Activated T-helper 9 cell treated with anti-CD3 and anti-CD28 coated beads, Interleukin-2, amount 50 U/mL, for 16 hours (primary cell): ENCODE measurements at places on chromosomes 7 and 10.

- DNase-seq = no peak
Observed at GRCh38 chr10:125024497-125025234, 82.7 kb downstream of the ZRANB1 start.

GRCh38 chr7:115145512-115145911 is 223.6 kb downstream of the MDFIC start:
- no peak for DNase-seq

- peak; percentile 27 for DNase-seq
Observed at GRCh38 chr10:132142396-132143161, 44.2 kb upstream of the DPYSL4 start.

DNA sequence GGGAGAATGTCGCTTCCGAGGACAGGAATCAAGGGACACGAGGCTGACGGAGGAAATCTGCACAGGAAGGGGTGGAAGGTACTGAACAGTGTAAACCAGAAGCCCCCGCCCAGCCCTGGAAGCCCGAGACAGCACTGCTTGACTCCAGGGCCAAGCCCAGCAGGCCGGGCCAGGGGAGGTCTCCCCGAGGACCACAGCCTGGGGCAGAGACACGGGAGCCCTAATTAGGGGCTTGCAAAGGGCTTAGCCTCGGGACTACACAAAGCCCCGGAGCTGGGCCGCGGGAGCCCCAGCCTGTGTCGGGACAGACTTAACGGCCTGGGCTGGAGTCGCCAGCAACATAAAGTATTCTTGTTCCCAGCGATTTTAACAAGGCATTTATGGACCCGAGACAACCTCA is 50.8 kb downstream of the OAT start:
- DNase-seq = no peak

GRCh38 chr7:72038022-72038732 is 374.0 kb downstream of the CALN1 start:
- no peak for DNase-seq

DNA sequence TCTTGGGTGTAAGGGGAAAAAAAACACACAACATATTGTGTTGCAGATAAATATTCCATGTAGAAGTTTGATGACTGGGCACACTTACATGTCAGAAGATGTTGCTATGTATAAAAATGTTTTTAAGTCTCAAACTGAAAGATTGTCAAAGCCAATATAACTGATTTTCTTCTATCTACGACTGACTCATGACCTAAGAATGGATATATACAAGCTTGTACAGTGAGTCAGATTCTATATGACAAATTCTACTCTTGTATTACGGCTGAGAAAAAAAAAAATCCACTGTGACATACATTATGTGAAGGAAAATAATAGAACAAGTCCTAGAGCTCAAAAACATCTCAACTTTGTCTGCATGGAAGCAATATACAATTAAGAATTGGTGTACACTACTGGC is 343.0 kb upstream of the PCDH15 start:
- DNase-seq = no peak

- no peak for DNase-seq
Observed at GRCh38 chr10:43166880-43167497, 28.7 kb downstream of the CSGALNACT2 start.

DNA sequence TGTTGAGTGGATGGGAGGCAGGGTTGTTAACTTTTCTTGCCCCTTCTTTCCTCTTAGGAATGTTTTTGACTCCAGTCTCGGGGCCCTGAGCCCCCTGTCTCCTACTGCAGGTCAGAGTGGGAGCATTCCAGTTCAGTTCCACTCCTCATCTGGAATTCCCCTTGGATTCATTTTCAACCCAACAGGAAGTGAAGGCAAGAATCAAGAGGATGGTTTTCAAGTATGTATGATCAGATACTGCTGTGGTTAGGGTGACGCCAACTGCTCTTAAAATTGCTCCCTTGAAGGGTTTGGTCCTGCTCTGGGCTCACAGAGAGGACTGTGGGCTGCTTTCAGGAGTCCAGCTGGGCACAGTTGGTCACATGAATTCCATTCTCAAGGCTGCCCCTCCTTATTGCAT is 22.0 kb downstream of the VWA2 start:
- DNase-seq = no peak

DNA sequence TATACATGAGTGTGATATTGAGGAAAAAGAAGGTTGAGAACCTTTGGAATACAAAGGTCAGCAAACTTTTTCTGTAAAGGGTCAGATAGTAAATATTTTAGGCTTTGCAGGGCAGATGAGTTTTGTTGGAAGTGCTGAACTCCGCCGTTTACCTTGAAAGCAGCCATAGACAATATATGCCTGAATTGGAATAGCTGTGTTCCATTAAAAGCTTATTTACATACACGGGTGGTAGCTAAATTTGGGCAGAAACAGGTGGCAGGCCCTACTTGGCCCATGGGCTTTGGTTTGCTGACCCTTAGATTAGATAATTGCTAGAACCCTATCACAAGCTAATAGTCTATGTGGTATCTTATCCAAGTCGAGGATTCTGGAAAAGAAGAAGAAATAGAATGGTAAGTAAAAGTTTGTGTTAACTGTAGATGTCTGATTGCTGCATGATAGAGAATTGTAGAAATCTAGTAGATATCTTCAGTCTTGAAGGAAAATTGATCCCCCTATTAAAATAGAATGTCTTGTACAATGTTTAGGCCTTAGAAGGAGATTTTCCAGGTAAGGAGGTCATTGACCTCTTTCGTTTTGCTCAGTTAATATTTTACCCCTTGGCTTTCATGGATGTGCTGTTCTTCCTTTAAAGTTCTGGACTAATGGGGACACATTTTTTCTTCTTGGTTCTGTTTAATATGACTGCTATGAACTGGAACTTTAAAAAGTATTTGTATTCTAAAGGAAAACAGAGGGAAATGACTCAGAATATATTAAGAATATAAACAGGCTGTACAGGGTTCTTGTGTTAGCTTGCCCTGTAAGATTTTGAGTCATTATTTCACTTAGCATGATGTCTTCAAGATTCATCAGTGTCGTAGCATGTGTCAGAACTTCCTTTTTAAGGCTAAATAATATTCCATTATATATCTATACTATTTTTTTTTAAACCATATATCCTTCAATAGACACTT is 8.0 kb downstream of the RBM33 start:
- no peak for DNase-seq

GRCh38 chr10:3222626-3223025 is 50.0 kb upstream of the PITRM1 start:
- no peak for DNase-seq

DNA sequence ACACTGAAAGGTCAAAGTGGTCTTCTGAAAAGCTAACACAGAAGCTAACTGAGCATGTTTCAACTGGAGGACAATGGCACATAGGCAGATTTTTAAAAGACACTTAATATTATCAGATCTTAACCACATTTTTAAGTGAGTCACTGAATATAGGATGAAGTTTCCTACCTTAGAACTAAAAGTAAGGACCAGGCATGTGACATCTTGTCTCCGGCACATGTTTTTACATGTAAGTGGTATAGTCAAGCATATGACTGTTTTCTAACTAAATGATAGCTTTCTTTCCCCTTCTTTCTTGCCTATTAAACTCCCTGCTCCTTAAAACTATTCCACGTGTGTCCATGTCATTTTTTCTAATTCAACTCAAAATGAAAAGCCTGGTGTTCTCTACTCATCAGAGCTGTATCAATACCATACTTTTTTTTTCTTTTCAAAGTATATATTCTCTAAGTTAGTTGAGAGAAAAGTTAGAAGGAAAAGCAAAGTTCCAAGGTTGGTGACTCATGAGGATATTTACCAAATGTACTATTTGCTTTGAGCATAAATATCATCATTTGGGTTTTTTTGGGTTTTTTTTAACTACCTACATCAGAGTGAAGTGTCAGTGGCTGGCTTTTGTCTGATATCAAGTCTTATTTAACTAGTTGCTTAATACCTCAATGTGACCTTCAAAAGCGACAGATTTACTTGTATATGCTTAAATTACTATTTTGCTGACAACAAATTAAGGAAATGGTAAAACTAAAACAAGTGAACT is 127.5 kb downstream of the CRPPA start:
- DNase-seq = no peak

GRCh38 chr7:133703547-133703946 is 423.6 kb upstream of the LRGUK start:
- no peak for DNase-seq

DNA sequence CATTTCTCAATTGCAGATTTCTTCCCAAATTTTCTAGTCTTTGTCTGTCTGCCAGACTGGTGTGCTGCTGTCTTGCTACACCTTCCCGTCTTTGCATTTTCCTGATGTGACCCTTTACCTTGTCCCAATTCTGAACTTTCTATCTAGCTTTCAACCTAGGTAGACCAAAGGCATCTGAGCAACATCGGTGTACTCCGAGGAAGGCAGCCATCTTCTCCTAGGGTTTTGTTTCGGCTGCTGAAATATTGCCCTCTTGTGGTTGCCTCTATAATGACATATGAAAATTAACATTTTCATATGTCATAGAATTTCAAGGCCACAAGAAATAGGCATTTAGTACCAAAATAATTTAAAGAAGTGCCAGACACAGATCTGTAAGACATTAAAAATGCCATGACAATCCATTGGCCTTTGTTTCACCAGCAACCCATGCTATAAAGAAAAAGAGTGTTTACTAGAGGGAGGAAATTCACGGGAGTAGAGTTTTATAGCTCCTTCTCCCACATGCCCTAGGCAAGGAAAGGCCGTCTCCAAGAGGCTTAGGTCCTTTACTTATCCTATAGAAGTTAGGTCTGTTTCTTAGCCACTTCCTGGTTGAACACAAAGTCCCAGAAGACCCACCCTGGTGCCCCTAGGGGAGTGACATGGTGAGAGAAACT is 23.4 kb downstream of the OR9A2 start:
- DNase-seq = no peak

DNA sequence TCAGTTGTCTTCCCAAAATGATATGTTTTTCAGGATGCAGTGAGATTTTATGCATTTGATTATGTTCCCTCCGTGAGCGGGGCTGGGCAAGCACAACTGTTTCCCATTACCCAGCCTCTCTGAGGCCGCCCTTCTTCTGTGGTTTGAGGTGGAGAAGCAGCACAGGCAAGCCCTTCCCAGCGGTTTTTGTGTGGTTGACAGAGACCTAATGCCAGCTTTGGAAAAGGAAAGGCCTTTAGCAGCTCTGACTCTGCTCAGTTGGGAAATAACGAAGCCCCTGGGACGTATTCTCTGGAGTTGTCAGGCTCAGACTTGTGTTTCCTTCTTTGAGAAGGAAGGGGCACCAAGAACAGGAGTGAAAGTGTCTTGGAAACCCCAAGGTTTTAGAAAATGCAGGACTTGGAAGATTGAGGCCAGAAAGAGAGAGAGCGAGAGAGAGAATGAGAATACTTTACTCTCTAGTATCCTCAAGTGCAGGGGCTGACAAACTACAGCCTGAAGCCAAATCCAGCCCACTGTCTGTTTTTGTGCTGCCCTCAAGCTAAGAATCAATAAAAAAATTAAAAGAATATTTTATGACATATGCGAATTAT is 20.6 kb upstream of the PDCD4 start:
- no peak for DNase-seq

DNA sequence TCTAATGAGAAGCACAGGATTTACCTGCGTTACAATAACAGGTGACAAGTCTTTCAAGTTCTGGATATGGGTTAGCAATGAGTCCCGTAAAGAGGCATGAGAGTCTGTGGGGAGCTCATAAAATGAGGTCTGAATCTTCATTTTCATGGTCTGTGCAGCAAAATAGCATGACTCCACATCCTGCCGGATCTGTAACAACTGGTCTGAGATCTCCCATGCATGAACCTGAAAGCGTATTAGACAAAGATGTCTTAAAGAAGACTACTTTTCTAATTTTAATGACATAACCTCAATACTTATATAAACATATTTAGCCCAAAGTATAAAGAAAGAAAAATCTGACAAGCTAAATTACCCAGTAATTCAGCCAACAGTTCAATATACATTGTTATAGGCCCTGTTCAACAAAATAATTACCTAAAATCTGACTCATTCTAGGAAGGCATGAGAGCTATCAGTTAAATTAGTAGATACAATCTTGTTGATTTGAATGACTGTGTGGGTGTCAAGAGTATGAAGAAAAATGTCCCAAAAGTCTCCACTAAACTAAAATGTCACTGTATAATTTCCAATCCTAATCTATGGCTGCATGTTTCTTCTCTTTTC is 36.9 kb downstream of the TNPO3 start:
- DNase-seq = no peak

GRCh38 chr10:128077155-128077875 is 48.9 kb downstream of the MKI67 start:
- no peak for DNase-seq

- DNase-seq = no peak
Observed at GRCh38 chr7:4880218-4880617, 3.3 kb downstream of the RADIL start.

GRCh38 chr10:93577565-93577964 is 11.1 kb downstream of the FFAR4 start:
- DNase-seq = no peak

- DNase-seq = no peak
Observed at GRCh38 chr10:93594518-93594917, 6.5 kb downstream of the RBP4 start.

- no peak for DNase-seq
Observed at GRCh38 chr10:117130346-117130745, 7.7 kb downstream of the VAX1 start.

GRCh38 chr7:102446387-102447156 is 13.2 kb downstream of the ORAI2 start:
- DNase-seq = no peak

DNA sequence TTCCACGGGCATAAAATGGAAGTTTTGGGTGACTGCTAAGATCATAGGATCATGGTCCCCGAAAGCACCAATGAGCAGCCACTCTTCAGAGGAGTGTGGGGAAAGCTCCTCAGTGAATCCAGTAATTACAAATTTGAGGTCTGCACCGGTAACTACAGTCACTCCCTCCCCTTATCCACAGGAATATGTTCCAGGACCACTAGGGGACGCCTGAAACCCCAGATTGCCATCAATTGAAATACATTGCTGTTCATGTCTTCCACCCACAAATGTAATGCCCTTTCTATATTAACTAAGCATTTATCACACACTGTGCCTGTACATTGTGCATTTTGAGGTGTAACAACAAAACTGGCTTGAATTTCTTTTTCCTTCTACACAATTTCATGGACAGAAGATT is 447.9 kb upstream of the PFKP start:
- no peak for DNase-seq

DNA sequence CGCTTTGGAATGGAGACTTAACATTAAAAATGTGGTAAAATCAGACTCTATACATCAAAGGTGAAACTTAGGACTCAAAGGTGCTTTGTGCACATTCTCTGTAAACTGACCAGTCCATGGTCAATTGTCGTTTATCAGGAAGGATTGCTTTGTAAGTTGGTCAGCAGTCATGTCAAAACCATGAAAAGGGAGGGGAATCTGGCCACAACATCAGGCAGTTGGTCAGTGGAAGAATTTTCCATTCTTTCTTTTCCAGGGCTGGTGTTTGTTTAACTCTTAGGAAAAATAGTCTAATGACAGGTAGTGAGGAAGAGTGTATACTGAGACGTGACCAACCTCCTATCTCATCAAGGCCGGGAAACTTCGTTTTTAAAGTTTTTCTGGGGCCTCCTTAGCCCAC is 226.5 kb downstream of the ADK start:
- DNase-seq = no peak

GRCh38 chr10:77245953-77246352 is 391.7 kb downstream of the KCNMA1 start:
- no peak for DNase-seq
